ENCODE measurements at places on chromosomes 12 and 14. TPM values are rescaled to one million over a fixed set of nuclear protein-coding genes. Genes with fewer than 3 reads are reported as not detected.

DNA sequence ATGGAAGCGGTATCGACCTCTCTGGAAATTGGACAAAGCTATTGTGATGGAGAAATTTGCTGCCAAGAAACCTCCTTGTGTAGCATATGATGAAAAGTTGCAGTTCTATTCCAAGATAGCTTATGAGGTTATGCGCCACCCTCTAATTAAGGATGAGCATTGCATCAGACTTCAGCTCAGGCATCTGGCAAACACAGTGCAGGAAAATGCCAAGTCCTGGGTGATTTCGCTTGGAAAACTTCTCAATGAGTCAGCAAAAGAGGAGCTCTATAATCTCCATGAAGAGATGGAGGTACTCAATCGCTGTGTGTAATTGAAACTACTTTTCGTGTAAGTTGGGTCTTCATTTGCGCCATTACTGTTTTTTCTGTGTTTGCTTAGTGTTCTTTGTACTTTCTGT lies 51.2 kb downstream of the DNAH10 start:
- H3K4me3 ChIP-seq: no peak overlapping the region
- H3K27ac ChIP-seq: no peak overlapping the region
- H3K27me3 ChIP-seq: no peaks in the 10 kb centered on the region
- H3K4me1 ChIP-seq: no peaks in the 10 kb centered on the region
- H3K36me3 ChIP-seq: no peaks in the 10 kb centered on the region
- peak; percentile 22 for DNase-seq

- no peaks in the 10 kb centered on the region for H3K4me1 ChIP-seq
- DNase-seq: no peak
- H3K27ac ChIP-seq: no peak overlapping the region
- H3K36me3 ChIP-seq: no peaks in the 10 kb centered on the region
- no peak overlapping the region for H3K4me3 ChIP-seq
These were observed 173.8 kb upstream of the RGS6 start for GRCh38 chr14:71758229-71758951.

DNA sequence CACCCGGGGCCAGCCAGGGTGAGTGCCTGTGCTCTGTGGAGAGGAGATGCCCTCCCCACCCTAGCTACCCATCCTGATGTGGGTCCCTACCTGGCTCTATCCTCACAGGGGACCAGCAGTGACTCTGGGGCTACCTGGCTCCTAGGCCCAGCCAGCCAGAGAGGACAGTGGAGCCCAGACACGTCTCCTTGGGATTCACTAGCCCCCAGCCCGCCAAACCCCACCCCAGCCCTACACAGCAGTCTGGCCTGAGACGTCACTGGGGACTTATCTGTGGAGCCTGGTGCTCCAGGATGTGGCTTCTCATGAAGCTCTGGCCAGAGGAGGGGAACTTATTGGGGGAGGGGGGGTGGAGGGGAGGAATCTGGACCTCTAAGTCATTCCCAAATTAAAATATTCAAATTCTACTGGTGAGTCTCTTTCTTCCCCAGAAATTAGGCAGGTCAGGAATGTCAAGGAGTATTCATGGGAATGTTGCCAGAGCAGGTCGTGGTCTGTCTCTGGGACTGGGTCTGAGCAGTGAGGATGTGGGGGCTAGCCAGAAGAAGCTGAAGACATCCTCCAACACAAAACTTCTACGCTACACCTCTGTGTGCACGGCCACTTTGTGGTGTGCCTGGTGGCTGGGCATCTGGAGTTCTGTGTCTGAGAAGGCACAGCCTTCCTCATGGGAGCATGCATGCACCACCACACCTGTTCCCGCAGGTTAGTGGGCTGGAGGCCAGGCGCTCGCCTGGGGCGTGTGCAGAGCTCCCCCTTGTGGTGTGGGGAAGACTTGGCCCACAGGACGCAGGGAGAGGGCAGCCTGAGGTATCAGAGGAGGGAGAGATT lies 2.7 kb downstream of the CMTM5 start:
- H3K27me3 ChIP-seq: no peaks in the 10 kb centered on the region
- H3K36me3 ChIP-seq: no peaks in the 10 kb centered on the region
- H3K4me3 ChIP-seq: no peak overlapping the region
- H3K4me1 ChIP-seq: no peaks in the 10 kb centered on the region
- DNase-seq: peak; percentile 37

The RNASE3 gene
- 0.31 TPM for total RNA-seq

- no peak overlapping the region for H3K27ac ChIP-seq
- no peak for DNase-seq
- no peak overlapping the region for H3K4me3 ChIP-seq
- no peaks in the 10 kb centered on the region for H3K27me3 ChIP-seq
- no peaks in the 10 kb centered on the region for H3K36me3 ChIP-seq
These were observed 870.6 kb downstream of the TMEM121 start for GRCh38 chr14:106396999-106397398.

Measured in lung (tissue), 17 donors.